ENCODE measurements at places on chromosomes 1 and 21.

DNA sequence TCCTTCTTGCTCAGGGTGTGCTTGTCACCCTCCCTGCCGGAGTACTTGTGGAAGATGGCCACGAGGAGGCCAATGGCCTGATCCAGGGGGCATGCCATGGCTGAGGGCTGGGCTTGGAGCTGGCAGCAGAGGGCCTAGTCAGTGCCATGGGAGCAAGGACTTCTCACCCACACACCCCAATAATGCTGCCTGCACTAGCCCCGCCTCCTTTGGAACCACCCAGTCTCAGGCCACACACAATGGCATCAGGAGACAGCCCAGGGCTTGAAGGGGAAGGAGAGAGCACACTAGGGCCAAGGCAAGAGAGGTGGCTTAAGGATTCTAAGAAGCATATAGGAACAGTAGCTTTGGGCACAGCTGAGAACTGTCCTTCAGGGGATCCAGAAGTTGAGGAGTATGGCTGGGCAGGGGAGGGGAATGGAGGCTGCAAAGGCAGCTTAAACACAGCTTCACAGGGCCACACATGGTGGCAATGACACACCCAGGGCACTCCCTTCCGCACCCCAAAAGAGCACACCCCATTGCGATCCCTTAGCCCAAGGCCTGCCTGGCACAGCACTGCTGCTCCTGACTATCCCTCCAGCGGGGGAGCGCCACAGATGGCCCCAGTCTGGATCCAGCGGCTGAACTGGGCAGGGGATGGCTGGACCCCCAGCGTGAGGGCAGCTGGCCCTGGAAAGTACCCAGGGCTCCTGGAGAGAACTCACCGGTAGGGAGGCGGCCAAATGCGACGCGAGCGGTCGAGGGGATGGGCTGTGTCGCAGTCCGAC, at the start of gene S100A6:
Gene S100A6, minus strand, starts transcription at position 750 of the 770 bp plus-strand sequence. Its CDS starts 652 bp downstream, at position 98.
- DNase-seq: no peak

- no peak for DNase-seq
Observed at GRCh38 chr21:37877171-37877570, 39.1 kb downstream of the KCNJ6 start.

DNA sequence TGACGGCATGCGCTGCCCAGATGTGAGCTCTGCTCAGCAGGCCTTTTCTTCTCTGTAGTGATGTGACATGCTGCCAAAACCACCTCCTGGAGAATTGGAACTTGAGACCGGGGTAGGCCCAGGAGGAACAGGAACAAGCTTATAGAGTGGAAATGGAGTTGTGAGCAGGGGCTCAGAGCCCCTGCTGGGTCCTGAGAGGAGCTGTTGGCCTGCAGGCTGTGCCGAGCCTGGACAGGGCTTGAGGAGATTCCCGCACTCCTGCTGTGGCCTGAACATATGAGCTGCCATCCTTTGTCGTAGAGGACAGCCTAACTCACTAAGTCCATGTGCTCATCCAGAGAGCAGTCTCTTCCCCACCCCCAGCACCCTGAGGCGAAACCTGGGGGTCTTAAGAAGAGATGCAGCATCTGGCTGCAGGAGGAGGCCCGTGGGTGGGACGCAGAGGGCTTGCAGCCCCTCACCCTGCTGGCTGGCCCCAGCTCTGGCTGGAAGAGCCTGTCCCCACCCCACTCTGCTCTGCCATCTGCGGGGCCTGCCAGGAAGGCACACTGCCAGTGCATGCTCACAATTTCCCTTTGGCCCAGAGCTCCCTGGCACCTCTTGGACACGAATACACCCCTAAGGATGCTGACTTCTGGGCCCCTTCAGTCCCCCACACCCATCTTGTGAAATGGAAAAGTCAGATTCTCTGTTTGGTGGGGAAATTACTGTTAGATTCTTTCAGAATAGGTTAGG, 42.5 kb downstream of the PTPRF start:
- no peak for DNase-seq

- no peak for DNase-seq
Observed at GRCh38 chr1:12078938-12079861, 16.1 kb downstream of the TNFRSF8 start.

GRCh38 chr1:7278827-7279765, 492.0 kb upstream of the VAMP3 start:
- DNase-seq: no peak

GRCh38 chr1:30900486-30900885, 8.1 kb downstream of the SDC3 start:
- no peak for DNase-seq

DNA sequence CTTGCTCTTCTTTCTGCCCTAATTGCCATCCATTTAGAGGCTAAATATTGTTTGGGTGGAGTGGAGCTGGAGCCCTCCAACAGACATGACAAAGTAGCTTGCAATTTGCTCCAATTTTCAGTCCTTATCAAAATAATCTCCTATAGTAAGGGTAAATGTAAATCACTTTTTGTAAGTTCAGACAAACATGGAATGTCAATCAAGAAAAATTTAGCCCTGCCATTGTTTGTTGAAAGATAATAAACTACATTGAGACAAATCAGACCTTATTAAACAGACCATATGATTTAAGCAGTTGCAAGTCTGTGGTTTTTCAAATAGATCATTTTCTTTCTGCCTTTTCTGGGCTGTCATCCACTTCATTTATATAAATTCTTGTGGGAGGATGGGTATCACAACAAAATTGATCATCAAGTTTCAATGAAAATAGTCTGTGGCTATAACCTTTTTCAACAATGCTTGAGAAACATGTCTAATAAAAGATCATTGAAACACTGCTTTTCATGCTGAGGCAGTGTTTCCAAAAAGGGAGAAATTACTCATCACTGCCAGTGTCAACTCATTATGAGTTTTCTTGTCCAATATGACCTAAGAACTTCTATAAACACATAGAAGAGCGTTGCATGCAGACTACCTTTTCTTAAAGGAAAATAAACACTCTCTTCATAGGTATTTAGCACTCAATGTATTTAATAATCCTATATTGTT, 1152.0 kb upstream of the B3GALT2 start:
- DNase-seq: no peak

DNA sequence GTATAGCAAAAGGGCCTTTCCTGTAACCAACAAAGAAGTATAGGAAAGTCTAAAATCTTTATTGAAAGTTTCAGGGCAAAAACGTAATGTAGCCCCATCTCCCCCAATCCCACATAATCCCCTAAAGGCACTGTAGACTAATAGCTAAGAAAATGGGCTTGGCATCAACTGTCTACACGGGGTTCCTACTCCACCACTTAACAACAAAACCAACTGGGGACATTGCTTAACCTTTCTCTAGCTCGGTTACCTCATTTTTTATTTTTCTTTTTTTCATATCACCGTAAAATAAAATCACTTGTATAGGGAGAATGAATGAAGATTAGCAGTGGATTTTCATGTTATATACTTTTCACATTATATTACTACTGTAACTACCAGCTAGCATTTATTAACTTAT, 12.3 kb downstream of the MACF1 start:
- DNase-seq: no peak

GRCh38 chr1:23288671-23289070, 55.4 kb downstream of the HNRNPR start:
- DNase-seq: no peak

- DNase-seq: peak; percentile 43
Observed at GRCh38 chr21:18499761-18500376, 96.3 kb upstream of the TMPRSS15 start.

DNA sequence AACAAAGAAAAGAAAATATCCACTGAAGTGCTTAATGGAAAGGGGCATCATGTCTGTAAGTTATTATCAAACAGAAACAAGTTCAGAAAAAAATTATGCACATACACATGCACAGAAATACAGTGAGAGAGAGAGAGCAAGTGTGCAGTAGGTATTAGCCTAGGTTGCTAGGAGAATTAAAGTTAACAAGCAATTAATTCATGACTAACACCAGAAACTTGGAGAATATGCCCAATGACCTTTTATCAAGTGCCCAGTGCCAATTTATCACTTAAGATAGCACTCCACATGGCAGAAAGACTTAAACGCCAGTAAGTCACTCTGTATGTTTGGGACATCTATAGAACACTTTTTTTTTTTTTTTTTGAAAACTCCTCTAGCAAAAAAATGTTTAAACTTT, 56.2 kb upstream of the SLC16A1 start:
- no peak for DNase-seq

GRCh38 chr1:67555461-67556296, 125.5 kb upstream of the SERBP1 start:
- DNase-seq: no peak

DNA sequence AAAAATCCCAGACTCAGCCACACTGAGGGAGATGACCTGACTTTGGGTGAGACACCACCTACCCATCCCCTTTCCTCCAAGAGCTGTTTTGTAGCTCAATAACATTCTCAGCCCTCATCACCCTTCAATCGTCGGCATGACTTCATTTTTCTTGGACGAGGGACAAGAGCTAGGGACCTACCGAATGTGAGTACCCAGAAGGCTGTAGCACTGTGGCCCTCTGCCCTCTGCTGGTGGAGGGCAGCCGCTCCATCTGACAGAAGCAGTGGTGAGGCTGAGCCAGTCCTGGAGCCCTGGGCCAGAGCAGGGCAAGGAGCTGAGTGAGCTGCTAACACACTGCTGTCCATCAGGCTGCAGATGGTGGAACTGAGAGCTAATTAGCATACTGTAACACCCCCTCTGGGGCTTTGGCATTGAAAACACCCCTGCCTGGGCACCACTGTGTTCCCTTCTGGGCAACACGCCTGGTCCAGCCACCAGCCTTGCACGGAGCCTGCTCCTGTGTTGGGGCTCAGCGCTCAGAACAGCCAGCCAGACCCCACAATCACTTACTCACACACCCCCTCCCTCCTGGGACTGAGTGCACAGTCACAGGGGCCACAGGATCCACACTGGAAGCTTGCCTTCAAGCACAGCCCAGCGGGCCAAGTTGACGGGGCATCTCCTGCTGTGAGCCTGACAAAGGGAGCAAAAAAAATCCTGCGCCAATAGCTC, 18.3 kb upstream of the ALPL start:
- no peak for DNase-seq

DNA sequence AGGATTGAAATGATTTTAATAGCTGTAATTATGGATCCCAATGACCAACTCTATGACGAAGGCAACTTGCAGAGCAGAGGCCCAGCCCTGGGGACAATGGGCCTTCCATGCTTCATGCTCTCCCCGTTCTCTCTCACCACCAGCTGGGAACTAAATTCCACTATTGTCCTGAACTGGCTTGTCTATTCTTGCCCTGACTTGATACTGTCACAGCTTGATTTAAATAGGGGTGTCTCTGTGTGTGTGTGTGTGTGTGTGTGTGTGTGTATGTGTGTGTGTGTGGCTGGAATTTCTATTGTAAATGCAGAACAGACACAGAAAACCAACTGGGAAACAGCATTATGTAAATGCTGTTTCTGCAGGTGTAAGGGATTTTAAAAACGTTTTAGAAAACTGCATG, 57.0 kb downstream of the SLC22A15 start:
- peak; percentile 70 for DNase-seq

GRCh38 chr1:37506740-37507139, 7.8 kb downstream of the MEAF6 start:
- DNase-seq: no peak

DNA sequence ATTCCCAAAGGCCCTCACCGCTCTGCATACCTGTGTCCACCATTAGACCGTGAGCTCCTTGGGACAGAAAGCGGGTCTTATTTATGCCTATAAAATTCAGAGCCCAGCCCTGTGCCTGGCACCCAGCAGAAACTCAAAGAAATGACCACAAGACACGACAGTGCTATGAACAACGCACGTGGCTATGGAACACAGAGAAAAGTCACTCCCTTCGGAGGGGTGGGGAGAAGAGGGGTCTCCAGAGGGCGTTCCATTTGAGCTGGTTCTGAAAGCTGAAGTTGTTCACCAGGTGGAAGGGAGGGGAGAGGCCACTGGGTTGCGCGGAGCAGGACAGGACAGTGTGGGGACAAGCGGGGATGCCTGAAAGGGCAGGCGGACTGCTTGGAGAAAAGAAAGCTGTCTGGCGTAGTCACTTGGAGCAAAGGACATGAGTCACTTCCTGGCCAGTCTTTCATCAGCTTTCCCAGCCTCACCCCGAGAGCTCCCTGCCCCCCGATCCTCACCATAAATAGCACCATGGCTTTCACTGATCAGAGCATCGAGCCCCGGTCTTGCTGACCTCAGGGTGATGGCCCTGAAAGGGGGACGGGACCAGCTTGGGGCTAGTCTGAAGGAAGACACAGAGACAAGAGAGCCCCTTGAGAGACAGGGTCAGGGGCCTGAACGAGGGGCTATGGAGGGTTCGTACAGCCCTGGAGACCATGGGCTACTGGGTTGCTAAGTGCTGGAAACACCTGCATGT, 28.5 kb downstream of the ECE1 start:
- peak; percentile 47 for DNase-seq

DNA sequence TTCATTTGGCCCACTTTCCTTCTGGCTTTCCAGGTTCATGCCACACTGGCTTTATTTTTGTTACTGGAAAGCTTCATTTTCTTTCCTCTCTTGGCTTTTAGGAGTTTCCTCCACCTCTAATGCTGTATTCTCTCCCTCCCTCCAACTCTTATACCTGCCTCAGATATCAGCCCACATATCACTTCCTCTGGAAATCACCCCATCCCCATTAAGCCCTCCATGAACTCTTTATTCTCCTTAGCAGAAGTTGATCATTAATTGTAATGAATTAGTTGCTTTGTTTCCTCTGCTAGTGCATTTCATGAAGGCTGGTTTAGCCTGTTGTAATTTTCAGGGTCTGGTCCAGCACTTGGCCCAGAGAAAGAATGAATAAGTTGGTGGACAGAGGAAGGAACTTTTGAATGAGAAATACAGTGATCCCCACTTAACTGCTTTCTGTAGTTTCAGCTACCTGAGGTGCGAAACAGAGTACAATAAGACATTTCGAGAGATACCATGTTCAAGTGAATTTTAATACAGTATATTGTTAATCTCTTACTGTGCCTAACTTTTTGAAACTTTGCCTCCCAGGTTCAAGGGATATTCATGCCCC, 1.7 kb downstream of the SOAT1 start:
- DNase-seq: no peak

DNA sequence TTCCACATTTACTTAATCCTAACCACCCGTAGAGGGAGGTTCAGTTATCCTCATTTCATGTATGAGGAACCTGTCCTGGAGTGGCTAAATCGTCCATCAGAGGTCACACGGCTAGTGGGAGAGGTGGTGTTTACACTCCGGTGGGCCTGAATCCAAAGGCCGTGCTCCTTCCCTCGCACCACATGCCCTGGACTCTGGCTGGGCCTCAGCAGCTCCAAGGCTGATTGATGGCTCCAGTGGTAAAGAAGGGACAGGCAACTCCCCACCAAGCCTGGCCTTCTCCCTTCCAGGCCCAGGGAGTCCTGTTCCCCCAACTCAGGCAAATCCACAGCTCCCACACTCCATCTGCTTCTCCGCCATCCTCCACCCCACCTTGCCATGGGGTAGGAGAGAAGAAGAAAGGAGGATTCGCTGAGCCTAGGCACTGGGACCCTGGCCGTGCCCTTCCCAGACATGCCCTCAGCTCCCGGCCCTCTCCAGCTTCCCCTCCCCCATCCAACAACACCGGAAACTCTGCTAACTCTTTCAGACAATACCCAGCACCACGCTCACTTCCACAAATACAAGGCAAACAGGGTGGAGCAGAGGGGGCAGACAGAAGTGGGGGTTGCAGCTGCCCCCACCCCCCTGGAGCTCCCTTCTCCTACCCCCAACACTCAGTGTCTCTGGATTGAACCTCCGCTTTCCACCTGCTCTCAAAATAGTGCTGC, 10.9 kb downstream of the ARHGEF2 start:
- no peak for DNase-seq

- DNase-seq: no peak
Observed at GRCh38 chr1:163789911-163790310, 468.2 kb downstream of the NUF2 start.

GRCh38 chr1:62891956-62892562, 108.1 kb downstream of the ATG4C start:
- no peak for DNase-seq

GRCh38 chr1:192342842-192343241, 26.1 kb downstream of the RGS21 start:
- no peak for DNase-seq

Measured in dorsolateral prefrontal cortex (tissue), 122 donors.